ENCODE measurements at places on chromosomes 4 and X. TPM values are rescaled to one million over a fixed set of nuclear protein-coding genes. Genes with fewer than 3 reads are reported as not detected.

Gene SH3TC1
- 18.9 TPM for total RNA-seq

Gene NAA11
- not detected for total RNA-seq

Gene MAGEA9B
- not detected for total RNA-seq

Gene GC
- total RNA-seq, result not detected

Gene NPFFR2
- not detected for total RNA-seq

Gene MAGEA12
- total RNA-seq, result 0.22 TPM
